Thoracic aorta (tissue), 2 donors: ENCODE measurements at places on chromosomes 1 and 21.

GRCh38 chr1:13818926-13819325, 118.9 kb downstream of the PRDM2 start:
- DNase-seq = no peak

DNA sequence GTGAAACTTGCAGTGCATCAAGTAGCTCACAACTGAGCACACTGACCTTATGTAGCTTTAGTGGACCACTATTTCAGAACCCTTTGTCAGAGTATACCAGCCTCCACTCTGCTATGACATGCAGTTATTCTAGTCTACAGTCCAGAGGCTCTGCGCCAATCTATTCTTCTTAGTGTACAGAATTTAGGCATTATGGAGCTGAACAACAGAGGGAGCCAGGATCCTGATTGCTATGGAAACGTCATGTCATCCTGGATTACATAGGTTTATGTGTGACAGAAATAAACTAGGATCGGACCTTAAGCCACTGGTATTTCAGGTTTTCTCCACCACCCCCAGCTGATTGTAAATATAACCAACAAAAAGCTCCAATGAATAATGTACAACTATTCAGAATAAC, 48.1 kb upstream of the EEIG2 start:
- no peak for DNase-seq

- DNase-seq = no peak
Measured at GRCh38 chr1:31639543-31639942, 5.1 kb downstream of the PEF1 start.

GRCh38 chr1:160483505-160484185, 39.4 kb downstream of the SLAMF6 start:
- no peak for DNase-seq

DNA sequence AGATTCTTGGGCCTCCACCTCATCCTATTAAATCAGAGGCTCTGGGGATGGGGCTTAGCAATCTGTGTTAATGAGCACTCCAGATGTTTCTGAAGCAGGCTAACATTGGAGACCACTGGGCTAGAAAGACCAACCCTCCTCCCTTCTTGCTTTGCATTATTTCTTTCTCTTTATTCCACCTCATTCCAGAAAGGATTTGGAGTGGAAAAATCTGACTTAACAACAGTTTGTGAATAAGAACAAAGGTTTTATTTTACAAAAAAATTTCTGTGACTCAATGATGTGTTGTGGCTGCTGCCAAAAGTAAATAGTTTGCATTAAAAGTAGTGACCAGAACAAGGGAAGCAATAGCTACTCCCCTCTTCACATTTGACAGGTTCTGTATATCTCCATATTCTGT, 79.4 kb downstream of the TGFB2 start:
- no peak for DNase-seq

GRCh38 chr21:44566403-44566802, 7.1 kb upstream of the KRTAP10-4 start:
- no peak for DNase-seq
